ENCODE measurements at places on chromosomes 3 and 15. TPM values are rescaled to one million over a fixed set of nuclear protein-coding genes. Genes with fewer than 3 reads are reported as not detected.

The CCDC39 gene
- not detected for total RNA-seq

The CYB561D2 gene
- 42.5 TPM for total RNA-seq

The ZNF501 gene
- total RNA-seq: 3.6 TPM

The CFAP100 gene
- total RNA-seq: not detected

The SAMD7 gene
- not detected for total RNA-seq

The LIPC gene
- 4.1 TPM for total RNA-seq

The GOLGA8Q gene
- total RNA-seq: 5.5 TPM

The ANKRD34C gene
- not detected for total RNA-seq

The SEMA7A gene
- 16.1 TPM for total RNA-seq

The SLC9C1 gene
- total RNA-seq: not detected

The BCHE gene
- not detected for total RNA-seq

The STARD9 gene
- 12.8 TPM for total RNA-seq

DNA sequence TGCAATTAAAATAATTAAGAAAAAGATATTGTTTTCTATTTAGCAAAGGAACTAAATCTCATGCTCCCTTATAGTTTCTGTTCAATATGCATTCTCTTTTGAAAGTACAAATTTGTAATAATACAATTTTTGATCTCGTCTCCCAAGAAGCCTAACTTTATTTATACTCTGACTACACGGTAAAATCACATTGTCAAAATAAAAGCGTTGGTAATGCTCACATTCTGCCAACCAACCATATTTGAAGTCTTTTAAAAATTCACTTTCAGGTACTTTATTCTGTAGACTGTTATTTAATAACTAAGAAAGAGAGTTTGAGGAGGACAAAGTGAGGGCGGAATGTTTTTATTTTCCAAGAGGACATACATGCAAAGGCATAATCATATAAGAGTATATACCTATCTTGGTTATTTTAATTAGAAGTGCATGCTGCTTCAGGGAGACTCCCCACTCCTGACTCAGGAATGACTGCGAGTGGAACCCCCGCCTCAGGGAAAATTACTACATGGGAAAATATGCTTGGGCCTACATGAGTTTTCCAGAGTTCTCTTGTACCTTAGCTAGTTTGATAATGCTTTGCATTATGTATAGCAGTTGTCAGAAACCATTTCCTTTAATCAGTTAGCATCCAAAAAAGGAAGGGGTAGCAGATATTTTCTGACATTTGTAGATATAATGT lies 19.3 kb downstream of the MBNL1 start:
- no peak for DNase-seq

- DNase-seq: no peak
These were observed at the start of gene ARPIN for GRCh38 chr15:89912674-89913396. ARPIN (minus strand) TSS chr15:89912952; CDS start chr15:89912835, 117 bp downstream.

- no peak for DNase-seq
These were observed 16.9 kb upstream of the FAM81A start for GRCh38 chr15:59420986-59421618.

DNA sequence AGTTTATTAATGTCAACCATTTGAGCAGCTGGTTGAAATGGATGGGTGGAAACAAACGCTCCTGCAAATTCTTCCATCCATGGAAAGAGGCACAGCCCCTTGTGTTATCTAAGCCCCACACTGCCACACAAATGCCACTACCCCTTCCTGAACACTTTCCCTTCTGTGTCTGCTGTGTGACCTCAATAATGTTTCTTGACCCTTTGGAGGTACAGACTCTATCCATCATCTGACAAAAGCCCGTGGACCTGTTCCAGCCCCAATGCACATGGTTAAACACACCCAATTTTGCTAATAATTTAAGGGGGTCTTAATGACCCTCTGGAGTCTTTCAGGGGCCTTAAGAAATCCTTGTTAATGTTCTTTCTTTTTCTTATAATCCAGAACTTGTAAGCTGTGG lies 482.2 kb upstream of the CFAP20DC start:
- DNase-seq: no peak

GRCh38 chr3:58630076-58630709 lies 36.4 kb downstream of the FAM3D start:
- DNase-seq: peak; percentile 69

DNA sequence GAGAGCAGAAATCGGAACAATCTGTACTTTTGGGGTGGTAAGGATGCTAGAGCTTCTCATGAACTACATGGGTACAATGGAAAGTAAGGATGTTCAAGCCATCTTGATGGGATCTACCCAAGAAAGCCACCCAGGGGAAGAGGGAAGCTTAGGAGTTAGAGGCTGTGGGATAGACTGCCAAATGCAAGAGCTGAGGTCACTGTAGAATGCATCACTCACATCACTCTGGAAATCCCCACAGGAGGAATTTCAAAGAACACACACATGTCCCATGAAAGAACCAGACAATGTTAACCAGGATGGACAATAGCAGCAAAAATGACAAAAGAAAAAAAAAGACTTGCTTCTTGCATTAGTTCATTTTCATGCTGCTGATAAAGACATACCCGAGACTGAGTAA lies 32.8 kb upstream of the UBE2E2 start:
- no peak for DNase-seq

DNA sequence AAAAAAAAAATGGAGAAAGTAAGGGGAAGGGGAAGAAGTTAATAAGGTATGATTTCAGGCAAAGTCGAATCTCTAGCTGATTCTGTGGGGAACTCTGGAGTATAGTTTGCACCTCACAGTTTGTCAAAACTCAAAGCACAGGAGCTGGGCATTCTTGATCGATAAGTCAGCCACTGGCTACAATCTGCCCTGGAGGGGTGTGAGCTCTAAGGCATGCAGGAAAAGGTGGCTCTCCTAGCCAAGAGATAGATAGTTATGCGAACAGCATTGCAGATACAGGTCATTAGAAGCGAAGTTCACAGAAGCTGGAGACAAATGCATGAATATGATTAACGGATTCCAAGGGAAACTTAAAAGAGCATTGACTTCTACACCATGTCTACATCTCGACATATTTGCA lies 952.6 kb downstream of the AGBL1 start:
- DNase-seq: no peak

GRCh38 chr15:67504796-67505195 lies 16.1 kb upstream of the C15orf61 start:
- DNase-seq: no peak

DNA sequence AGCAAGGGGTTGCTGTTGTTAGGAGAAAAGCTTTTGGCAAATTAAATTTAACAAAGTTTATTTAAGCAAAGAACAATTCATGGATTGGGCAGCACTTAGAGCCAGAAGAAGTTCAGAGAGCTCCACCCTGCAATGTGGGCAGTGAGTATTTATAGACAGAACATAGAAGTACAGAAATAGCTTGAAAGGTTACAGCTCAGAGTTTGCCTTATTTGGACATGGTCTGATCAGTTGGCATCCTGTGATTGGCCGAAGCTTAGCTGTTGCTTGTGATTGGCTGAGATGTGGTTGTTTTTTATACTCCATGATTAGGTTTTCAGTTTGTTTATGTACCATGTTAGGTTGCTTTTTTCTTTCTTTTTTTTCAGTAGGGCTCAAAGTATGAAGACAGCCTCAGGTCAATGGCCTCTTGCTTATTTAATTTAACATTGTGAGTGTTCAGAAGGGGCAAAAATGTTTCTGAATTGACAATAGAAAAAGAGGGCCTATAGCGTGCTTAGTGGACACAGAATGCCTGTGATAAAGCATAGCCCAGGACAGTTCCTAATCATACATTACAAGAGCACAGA lies 293.8 kb downstream of the IGSF11 start:
- no peak for DNase-seq

- no peak for DNase-seq
These were observed 206.0 kb downstream of the THRB start for GRCh38 chr3:24288496-24289236.

DNA sequence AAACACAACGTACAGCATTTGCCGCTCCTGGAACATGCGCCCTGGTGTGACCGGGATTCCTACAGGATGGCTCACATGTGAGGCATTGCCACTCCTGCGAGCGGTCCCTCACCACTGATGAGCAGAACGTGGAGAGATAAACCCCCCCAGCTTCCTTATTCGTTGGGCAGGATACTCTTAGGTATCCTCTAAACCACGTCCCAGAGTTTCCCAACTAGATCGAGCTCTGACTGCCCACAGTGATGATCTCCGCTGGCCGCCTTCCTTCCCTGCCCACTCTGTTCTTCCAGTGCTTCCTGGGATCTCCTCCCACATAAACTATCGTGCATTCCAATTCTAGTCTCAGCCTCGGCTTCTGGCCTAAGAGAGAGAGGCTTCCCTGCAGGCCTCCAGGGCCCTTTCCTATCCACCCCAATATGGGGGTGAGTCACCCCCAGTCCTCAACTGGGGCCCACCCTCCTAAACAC lies 91.8 kb downstream of the TOP2B start:
- DNase-seq: no peak

GRCh38 chr15:90987561-90988141 lies 6.7 kb downstream of the PRC1 start:
- DNase-seq: no peak

- DNase-seq: no peak
These were observed 82.7 kb downstream of the TMEM39A start for GRCh38 chr3:119380697-119381096.

- peak; percentile 53 for DNase-seq
These were observed 29.4 kb upstream of the AP4E1 start for GRCh38 chr15:50879016-50879617.

DNA sequence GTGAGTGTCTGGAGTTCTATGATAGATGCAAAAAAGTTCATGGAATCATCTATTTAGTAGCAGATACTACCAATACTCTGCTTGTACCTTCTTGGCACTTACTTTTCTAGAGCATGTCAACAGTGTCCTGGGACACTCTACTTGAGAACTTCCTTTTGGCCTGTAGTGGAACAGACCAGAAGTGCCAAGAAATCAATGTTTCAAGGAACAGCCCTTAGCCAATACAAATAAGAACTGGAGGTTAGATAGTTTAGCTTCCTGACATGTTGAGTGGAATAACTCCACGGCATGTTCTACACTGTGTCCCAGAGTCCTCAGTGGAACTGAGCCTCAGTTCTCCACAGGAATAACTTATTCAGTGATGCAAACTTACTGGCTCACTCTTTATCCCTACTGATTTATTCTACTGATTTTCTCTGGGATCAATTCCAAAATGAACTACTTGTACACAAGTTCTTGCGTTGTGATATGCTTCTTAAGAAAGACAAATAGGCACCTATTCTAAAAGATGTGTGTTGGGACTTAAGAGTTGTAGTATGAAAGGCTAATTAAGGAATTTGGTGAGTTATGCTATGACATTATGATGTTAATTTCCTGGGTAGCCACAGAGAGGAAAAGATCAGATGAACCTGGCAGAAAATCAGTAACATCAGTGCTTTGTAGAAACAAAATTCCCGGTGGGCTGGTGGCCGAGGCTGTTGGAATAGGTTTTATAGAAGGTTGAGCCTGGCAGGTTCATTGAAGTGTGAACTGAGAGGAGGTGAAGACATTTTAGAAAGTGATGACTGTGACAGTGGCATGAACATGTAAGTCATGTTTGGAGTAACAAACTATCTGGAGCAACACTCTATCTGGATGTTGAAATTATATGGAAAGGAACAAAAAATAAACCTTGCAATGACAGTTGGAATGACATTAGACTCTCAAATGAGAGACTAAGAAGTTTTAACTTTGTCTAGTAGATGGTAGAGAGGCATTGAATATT lies 101.8 kb upstream of the RBMS3 start:
- no peak for DNase-seq

GRCh38 chr3:189406148-189406547 lies 225.0 kb upstream of the TP63 start:
- no peak for DNase-seq

- DNase-seq: no peak
These were observed 46.3 kb upstream of the VPS8 start for GRCh38 chr3:184765730-184766074.

GRCh38 chr3:78580681-78581080 lies 1187.1 kb downstream of the ROBO1 start:
- no peak for DNase-seq

- no peak for DNase-seq
These were observed 26.1 kb downstream of the NCBP2 start for GRCh38 chr3:196916221-196916620.

GRCh38 chr15:69955240-69955894 lies 142.3 kb downstream of the TLE3 start:
- no peak for DNase-seq
